ENCODE measurements at places on chromosomes 7 and 10.

- no peak for DNase-seq
Measured at GRCh38 chr7:32347244-32347828, 142.8 kb downstream of the LSM5 start.

DNA sequence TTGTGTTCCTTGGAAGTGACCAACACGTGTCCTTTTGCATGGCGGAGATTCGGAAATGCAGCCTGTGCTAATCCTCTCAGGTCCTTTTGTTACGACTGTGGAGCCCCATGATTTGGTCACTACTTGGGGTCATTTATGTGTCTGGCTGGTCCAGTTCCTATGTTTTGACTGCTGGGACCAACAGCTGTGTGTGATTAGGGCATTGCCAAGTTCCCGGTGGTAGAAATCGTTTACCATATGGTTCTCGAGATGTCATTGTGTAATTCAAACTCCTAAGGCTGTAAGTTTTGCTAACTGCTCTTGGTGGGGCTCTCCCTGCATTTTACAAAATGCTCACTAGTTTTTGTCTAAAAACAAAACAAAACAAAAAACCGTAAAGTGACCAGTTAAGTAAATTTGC, 62.0 kb downstream of the CCNY start:
- no peak for DNase-seq

DNA sequence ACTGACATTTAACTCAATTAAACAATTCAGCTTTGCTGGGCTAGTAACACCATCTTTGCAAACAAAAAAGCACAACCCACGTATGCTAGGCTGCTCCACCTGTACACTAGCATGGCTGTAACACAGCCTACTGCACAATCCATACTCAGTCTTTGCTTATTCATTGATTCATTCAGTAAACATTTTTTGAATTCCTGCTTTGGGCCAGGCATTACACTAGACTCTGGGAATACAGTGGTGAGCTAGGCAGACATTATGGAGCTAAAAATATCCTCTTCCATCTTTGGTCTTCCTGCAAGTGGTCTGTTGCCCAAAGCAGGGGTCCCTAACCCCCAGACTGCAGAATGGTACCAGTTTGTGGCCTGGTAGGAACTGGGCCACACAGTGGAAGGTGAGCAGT, 9.9 kb downstream of the CNNM1 start:
- DNase-seq: no peak

GRCh38 chr7:23290993-23291392, 8.1 kb upstream of the MALSU1 start:
- no peak for DNase-seq

DNA sequence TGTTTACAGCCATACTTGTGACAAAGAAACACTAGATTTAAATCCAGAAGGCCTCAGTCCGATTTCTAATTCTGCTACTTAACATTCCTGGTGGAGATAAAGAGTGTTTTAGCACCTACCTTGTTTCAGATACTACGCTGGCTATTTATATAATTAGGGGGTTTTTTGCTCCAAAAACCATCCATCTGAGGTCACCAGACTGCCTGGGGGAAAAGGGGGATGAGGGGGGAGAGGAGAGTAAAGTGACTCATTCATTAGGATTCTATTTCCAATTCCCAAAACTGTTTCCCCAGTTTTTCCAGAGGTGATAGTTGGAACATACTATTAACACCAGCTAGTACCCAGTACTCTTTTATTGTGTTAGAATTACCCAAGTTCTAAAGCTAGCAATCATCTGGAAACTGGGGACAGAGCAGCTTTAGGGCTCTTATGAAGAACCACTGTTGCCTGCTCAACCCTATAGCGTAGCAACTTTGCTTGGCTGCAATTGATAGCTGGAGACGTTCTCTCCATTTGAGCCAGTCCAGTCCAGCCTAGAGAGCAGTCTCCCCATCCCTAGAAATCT, 6.6 kb downstream of the GCC1 start:
- DNase-seq: no peak

DNA sequence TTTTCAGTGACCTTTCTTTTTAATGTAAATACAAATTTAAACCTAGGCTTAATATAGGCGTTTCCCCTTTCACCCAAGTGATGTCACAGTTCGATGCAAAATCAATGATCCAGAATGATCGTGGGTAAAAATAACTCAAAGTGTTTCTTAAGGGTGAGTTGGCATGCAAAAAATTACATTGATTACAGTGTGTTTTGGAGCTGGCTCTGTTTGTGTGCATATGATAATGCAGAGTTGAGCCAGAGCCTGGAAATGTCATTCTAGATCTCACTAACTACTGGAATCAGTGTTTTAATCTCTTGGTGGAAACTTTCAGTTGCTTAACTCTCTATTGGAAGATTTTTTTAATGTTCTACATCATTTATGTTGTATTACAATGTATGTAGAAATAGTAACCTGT, 72.5 kb upstream of the MXI1 start:
- no peak for DNase-seq

Data from stomach (tissue), 19 donors.